Cardiac atrium fibroblast (primary cell): ENCODE measurements at places on chromosomes 7 and 10. TPM values are rescaled to one million over a fixed set of nuclear protein-coding genes. Genes with fewer than 3 reads are reported as not detected.

TSPAN15 gene
- total RNA-seq, result 6.0 and 7.4 TPM in 2 replicates

C10orf53 gene
- total RNA-seq, result not detected in 2 replicates

LHFPL3 gene
- not detected in 2 replicates for total RNA-seq

GJC3 gene
- not detected in 2 replicates for total RNA-seq

SPDYE9 gene
- not detected in 2 replicates for total RNA-seq
